ENCODE measurements at places on chromosomes 4 and X.

- DNase-seq = no peak
Observed at GRCh38 chr4:162841753-162842152, 324.9 kb downstream of the NAF1 start.

DNA sequence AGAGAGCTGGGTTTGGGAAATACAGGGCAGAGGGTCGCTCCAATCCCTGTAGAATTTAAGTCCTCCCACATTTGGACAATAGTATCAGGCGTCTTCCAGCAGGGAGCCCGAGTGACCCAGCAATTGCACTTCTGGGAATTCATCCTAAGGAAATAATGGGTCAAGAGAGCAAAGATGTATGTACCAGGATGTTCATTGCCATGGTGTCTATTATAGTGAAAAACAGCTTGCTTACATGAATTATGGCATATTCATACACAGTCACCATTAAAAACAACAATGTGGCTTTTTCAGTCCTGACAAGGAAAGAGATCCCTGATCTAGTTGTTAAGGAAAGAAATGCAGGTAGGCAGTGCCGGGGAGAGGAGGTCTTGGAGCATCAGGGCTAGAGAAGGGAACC lies 167.7 kb downstream of the PJA1 start:
- no peak for DNase-seq

DNA sequence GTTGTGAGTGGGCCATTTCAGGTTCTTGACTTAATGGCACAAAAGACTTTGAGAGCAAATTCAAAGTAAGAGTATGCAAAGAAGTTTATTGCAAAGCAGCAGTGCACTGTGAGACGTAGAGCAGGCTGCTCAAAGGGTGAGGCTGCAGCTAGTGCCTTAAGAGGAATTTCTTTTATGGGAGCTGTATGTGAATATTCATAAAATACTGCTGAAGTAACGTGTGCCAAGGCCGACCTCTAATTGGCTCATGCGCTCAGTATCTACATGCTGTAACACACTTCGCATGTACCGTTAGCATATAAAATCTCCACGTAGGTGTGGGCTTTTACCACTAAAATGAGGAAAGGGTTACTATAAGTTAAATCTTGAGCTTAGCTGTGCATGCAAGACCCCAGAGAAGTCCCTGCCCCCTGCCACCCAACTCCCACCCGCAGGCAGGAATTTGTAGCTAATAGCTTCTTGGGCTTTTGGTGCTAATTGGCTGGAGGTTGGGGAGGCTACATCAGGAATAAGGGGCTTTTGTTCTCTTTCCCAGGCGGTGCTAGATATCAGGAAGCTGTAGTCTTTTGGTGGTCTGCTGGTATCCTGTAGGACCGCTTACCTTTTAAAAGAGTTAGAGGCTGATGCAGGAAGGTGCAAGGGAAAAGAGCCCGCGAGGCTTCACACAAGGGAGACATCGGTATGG lies 47.6 kb downstream of the FSTL5 start:
- no peak for DNase-seq

GRCh38 chrX:119643696-119644095 lies 37.5 kb upstream of the NKRF start:
- DNase-seq = no peak

- DNase-seq = no peak
Observed at GRCh38 chrX:13471269-13471668, 98.1 kb upstream of the EGFL6 start.

DNA sequence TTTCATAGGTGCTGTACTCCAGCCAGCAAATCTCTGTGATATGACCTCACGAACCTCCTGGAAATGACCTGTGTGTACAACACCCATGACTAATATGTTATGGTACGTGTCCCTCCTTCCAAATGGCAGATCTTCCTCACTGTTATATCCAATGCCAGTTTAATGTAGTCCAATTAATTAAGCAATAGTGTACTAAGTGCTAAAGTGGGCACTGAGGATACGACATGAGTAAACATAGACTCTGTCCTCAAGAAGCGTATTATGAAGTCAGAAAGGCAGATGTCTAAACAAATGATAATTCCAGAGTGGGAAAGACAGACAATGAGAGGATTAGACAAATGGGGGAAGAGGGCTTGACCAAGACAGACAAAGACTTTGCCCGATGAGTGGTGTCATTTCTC lies 33.9 kb downstream of the GPRIN3 start:
- DNase-seq = no peak

- no peak for DNase-seq
Observed at GRCh38 chr4:42596918-42597317, 60.0 kb downstream of the ATP8A1 start.

DNA sequence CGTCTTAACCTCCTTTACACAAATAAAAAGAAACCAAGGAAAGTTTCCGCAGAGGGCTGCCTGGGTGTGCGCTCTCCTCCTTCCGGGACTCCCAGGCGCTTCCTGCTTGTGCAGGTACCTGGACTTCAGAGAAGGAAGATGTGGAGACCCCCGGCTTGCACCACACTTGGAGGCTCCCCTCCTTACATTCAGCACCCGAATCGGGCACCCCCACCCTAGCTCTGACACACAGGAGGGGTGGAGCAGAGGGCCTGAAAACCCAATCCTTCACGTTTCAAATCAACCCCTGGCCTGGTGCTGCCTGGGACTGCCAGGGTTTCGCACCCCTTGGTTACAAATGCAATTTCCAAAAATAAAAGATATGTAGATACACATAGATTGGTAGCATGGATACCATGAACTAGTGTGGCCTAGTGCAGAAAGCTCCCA lies 3.1 kb downstream of the NKX3-2 start:
- no peak for DNase-seq

- DNase-seq = no peak
Observed at GRCh38 chr4:181671672-181672071, 571.5 kb upstream of the TENM3 start.

DNA sequence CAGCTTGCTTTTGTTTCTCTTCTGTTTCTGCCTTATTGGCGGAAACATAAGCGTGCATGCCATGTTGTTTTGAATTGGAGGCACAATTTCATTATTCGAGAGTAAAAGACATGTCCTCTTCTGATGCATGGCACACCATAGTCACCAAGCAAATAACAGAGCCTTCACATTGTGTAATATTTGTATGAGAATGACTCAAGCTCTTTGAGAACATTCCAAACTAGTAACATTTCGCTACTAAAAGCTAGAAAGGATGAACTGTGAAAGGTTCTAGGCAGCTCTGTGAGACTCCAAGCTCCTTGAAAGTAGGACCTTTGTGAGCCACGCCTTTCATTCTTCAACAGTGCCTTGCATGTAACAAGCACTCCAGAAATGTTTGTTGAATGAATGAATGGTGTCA lies 9.2 kb upstream of the ANXA3 start:
- no peak for DNase-seq

DNA sequence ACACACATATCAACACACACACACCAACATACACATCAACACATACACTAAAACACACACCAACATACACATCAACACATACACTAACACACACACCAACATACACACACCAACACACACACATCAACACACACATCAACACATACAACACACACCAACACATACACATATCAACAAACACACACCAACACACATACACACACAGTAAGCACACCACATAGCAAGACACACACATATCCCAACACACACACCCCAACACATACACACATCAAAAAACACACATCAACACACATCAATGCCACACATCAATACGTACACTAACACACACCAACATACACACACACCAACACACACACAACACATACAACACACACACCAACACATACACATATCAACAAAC lies 40.9 kb upstream of the MAN2B2 start:
- no peak for DNase-seq

GRCh38 chrX:154748712-154749339 lies 2.1 kb downstream of the GAB3 start:
- no peak for DNase-seq

GRCh38 chrX:22963196-22963595 lies 36.6 kb upstream of the DDX53 start:
- no peak for DNase-seq

DNA sequence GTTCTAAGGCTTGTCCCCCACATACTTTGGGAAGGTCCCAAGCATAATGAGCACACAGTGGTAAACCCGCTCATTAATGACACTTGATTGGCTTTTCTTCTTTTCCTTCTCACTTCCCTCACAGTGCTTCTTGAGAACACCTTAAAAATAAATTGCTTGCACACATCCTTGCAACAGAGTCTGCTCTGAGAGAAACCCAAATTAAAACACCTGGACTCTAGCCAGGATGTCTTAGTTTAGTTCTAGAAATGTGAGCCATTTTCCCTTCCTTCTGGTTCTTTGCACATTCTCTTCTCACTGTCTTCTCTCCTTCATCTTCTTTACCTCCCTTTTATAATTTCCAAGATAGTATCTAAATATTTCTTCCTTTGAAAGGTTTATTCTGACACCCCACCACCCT lies 35.3 kb upstream of the COX7B2 start:
- no peak for DNase-seq

GRCh38 chrX:132411310-132411977 lies 77.4 kb downstream of the MBNL3 start:
- no peak for DNase-seq

- DNase-seq = no peak
Observed at GRCh38 chr4:83113429-83113786, 1.1 kb downstream of the PLAC8 start.

DNA sequence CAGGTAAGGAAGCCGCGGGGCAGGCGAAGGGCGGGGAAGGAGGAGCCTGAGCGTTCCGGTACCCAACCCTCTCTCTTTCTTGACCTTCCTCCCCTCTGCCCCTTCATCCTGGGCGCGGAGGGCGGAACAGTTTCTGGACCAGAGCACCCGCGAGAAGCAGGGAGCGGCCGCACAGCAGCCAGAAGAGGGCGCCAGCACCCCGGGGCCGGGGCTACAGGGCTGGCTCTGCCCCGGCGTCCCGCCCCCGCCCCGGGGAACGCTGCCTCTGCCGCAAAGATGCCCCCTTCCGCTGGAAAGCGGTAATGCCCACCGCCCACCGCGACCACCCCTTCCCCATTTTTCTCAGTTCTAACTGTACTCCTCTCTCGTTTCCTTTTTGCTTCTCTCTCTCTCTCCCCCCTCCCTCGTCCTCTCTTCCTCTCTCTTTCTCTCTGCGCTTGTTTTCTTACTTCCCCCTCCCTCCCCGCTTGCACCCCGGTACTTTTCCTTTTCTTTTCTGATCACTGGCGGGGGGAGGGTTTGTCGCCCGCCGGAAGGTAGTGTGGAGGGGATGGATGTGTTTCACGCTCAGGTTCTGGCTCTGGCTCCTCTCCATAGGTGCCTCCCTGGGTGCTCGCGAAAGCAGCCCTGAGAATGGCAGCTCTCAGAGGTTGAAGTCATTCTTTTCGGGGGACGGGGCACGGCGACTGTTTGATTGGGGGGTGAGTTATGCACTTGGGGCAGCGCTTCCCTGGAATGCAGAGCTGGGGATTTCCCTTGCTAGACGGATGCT lies 13.1 kb upstream of the PRDM8 start:
- DNase-seq = peak; percentile 83

DNA sequence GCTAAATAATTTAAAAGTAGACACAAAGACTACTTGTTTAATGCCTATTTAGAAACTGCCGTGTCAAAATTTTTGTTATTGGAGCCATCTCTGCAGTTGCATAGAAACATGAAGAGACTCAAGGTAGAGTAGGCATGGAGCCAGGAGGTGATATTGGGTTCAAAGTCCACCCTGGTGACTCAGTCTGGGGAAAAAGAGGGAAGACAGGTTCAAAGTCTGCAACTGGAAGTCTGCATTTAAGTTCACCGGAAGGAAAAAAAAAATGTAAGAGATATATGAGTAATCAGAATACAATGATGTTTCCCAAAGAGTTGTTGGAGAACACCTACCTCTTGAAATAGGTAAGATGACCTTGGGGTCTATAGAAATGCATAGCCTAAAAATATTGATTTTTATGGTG lies 67.4 kb upstream of the QRFPR start:
- DNase-seq = no peak

GRCh38 chrX:13147733-13148132 lies 103.3 kb upstream of the FAM9C start:
- no peak for DNase-seq

- no peak for DNase-seq
Observed at GRCh38 chrX:20739038-20739745, 472.5 kb upstream of the RPS6KA3 start.

GRCh38 chr4:150244600-150244999 lies 166.4 kb downstream of the DCLK2 start:
- DNase-seq = no peak

GRCh38 chr4:82172186-82172585 lies 201.6 kb downstream of the HNRNPD start:
- no peak for DNase-seq

DNA sequence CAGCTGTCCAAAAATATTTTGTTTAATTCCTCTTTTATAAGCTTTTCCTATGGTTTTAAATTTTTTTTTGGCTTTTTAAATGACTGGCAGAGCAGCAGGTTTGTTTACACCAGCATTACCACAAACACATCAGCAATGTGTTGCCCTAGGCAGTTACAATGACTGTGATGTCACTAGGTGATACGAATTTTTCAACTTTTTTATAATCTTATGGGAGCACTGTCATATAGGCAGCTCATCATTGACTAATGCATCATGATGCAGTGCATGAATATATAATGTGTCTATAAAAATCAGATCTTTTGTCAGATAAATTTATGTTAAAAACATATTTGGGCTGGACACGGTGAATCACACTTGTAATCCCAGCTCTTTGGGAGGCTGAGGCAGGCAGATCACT lies 231.6 kb upstream of the SLIT2 start:
- no peak for DNase-seq

DNA sequence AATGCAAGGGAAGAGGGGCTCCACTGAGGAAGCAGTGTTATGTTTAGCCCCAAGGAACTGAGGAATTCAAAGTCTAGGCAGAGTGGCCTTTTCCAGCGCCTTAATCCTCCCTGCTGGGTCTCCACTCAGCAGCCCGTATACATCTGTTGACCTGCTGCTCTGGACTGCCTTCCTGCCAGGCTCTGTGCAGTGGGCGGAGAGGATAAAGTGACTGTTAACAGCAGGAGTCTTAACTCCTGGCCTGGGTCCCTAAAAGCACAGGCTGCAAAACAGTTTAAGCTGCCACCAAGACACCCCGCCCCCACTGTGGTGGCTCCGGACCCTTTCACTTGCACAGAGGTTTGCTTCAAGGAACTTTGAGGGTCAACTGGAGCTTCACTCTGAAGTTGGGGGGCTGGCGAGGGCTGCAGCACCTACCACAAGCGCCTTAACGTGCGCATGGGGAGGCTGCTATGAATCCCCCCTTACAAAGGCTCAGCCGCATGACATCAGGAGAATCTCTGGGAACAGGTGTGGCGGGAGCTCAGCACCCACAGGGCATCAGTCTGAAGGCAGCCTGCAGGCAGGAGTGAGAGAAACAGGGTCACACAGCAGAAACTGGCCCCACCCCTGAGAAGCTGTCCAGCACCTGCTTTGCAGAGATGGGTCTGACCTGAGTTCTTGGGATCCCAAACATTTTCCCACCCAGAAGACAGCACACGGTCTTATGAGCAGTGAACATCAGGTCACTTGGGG lies 358.2 kb upstream of the GATB start:
- DNase-seq = no peak
